ENCODE measurements at places on chromosomes 2 and 18.
A peak's percentile ranks its signal among the peaks of the same experiment; 100 is the strongest.

DNA sequence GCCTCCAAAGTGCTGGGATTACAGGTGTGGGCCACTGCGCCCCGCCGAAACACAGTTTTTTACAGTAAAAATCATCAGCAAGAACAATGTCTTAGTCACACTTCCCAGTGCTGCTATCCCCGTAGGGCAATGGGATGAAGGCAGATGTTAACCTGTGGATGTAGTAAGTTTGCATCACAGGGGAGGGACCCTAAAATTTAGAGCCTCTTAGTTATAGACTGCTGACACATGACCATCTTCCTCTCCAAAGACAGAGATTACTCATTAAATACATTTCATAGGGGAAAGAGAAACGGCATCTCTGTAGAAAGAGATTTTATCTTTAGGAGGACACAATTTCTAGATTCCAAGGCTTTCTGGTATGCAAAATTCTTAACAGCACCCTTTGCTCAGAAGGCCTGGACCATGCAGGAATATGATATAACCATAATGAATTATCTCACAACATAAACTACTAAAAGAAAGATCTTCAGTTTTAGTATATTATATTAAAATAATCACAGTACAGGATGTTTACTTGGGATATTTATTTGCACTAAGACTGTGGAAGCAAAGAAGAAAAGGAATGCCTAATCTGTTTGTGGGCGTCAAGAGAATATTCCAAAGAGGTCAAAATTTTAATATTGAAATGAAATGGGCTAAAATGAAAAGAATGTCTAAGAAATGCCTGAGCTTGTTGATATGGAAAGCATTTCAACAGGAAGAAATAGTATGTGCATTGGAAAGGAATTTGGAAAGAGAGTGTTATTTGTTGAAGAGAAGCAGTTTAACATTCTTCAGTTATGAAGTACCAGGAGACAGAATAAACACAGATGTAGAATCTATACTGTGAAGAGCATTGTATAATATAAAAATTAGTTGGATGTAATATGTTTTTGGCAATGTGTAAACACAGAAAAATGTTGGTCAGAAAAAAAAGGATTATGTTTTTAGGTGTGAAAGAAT is 1228.3 kb upstream of the CHAC2 start:
- no peak for DNase-seq

GRCh38 chr2:47568164-47568850 is 165.4 kb downstream of the MSH2 start:
- DNase-seq: no peak

- no peak for DNase-seq
Measured at GRCh38 chr2:38720613-38721241, 30.4 kb downstream of the SRSF7 start.

GRCh38 chr2:236642125-236642524 is 72.5 kb downstream of the ACKR3 start:
- no peak for DNase-seq

- no peak for DNase-seq
Measured at GRCh38 chr2:176639671-176640070, 370.4 kb downstream of the MTX2 start.

- DNase-seq: no peak
Measured at GRCh38 chr18:12819322-12819721, 64.7 kb downstream of the PTPN2 start.

- no peak for DNase-seq
Measured at GRCh38 chr2:52835909-52836308, 931.7 kb upstream of the CHAC2 start.

GRCh38 chr2:133561045-133561852 is 7.0 kb downstream of the NCKAP5 start:
- DNase-seq: no peak

GRCh38 chr2:73937899-73938298 is 11.2 kb downstream of the DGUOK start:
- no peak for DNase-seq

- DNase-seq: no peak
Measured at GRCh38 chr2:101793277-101793969, 95.9 kb downstream of the MAP4K4 start.

DNA sequence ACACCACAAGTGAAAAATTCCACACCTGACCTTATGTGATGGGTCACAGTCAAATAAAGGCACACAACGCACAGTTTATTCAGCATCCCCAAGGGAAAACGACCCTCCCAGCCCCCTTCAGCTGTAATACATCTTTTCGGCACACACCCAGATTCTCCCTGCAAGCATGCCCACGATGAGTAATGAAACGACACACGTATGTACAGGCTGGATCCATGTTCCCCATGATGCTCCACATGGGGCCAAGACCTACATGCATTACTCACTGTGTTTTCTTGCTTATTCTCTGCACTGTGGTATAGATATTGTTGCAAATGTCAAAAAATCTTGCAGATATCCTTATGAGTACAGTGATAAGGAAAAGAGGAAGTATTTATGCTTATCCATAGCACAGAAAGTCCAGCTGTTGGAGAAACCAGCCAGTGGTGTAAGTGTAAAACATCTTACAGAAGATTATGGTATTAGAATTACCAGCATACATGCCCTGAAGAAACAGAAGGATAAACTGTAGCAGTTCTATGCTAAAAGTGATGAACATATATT is 32.5 kb upstream of the SGPP2 start:
- DNase-seq: no peak

GRCh38 chr2:188114014-188114413 is 177.7 kb upstream of the GULP1 start:
- DNase-seq: no peak

DNA sequence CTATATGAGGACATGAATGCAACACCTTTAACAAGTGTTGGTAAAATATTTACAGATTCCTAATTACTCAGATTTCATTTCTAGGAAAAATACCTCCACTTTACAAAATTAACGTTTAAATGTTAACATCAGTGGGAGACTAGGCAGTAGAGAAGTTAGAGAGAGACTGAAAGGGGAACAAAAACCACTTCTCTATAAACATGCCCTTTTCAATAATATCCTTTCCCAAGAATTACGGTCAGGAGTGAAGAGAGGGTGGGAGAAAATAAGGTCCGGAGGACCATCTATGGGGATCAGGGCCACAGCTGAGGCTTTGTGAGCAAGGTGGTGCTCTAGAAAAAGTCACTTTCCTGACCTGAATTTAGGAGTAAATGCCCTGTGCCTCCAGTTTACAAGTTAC is 65.3 kb upstream of the WIPF1 start:
- no peak for DNase-seq

- no peak for DNase-seq
Measured at GRCh38 chr18:54102123-54102522, 122.3 kb downstream of the MBD2 start.

GRCh38 chr2:241188361-241189092 is at the start of gene ANO7:
Gene ANO7 (plus strand): TSS chr2:241188677. CDS start chr2:241190064, 1,387 bp downstream.
- no peak for DNase-seq

GRCh38 chr2:109614715-109615636 is 812 bp downstream of the SOWAHC start:
- DNase-seq: peak; percentile 6

GRCh38 chr2:133483181-133483580 is 85.1 kb downstream of the NCKAP5 start:
- no peak for DNase-seq

DNA sequence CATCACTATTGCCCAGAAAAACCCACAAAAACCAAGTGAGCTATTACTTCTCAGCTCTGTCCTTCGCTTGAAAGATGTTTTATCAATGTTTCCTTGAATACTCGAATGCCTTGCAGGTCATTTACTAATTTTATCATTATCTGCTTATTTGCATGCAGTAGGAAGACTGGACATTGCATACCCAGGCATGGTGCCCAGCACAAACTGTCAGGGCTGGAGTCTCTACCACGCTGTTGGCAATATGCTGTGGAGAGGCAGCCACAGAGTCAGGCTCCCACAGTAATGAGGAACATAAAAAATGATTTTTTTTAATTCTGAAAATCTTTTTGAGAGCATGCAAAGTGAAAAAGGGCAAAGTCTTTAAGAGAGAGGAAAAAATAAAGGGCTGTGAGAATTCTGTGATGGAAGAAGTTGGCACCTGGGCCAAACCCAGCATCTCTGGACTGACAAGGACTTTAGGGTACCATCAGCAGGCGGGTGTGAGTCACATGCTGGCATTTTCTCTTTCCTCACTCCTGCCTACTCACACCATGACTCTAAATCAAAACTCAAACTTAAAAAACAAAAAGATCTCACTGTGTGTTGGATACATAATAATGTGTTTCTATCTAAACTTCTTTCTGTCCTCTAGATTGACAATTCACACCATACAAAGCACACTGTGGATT is 709.8 kb upstream of the FANCL start:
- no peak for DNase-seq

GRCh38 chr2:106789185-106789584 is 96.8 kb downstream of the ST6GAL2 start:
- DNase-seq: no peak

- no peak for DNase-seq
Measured at GRCh38 chr2:188811522-188811921, 162.7 kb upstream of the COL3A1 start.

DNA sequence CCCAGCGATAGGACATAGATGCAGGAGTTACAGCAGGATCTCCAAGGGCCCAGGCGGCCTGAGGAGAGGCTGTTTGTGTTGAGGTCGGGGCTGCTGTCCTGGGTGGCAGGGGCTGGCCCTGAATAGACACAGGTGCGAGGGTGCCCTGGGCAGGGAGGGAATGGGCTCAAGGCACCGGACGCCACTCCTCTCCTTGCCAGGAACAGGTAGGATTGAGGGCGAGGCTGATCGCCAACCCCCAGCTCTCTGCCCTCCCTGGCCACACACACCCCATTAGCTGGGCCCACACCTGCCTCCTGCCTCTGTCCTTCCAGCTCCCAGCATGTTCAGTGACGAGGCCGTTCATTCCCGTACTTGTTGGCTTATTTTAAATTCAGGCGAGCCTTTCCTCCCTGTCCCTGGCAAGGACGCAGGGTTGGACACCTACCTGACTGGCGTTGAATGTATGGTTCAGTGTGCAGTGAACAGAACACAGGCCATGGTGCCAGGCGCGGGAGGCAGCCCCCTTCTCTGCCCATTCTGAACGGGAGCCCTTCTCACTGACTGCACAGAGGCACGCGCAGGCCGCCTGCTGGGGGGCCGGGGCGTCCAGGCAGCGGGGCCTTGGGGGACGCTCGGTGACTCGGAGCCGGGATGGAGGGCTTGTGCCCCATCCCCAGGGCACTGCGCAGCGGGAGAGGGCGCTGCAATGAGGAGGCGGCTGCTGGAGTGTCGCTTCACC is 41.3 kb upstream of the SNED1 start:
- DNase-seq: no peak

- no peak for DNase-seq
Measured at GRCh38 chr2:235129850-235130249, 178.0 kb downstream of the SH3BP4 start.

- DNase-seq: no peak
Measured at GRCh38 chr2:203718087-203718486, 11.6 kb downstream of the CD28 start.

DNA sequence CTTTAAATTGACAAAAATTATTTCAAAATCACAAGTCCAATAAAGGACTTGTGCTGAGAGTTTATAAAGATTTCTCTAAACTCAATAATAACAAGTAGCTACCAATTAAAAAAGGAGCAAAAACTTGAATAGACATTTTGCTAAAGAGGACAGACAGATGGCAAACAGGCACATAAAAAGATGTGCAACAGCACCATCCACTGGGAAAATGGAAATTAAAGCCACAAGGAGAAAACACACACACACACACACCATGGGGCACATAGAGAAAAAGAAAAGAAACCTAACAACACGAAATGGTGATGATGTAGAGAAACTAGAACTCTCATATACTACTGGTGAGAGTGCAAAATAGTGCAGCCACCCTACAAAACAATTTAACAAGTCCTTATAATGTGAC is 12.6 kb upstream of the SLC9A4 start:
- DNase-seq: no peak

DNA sequence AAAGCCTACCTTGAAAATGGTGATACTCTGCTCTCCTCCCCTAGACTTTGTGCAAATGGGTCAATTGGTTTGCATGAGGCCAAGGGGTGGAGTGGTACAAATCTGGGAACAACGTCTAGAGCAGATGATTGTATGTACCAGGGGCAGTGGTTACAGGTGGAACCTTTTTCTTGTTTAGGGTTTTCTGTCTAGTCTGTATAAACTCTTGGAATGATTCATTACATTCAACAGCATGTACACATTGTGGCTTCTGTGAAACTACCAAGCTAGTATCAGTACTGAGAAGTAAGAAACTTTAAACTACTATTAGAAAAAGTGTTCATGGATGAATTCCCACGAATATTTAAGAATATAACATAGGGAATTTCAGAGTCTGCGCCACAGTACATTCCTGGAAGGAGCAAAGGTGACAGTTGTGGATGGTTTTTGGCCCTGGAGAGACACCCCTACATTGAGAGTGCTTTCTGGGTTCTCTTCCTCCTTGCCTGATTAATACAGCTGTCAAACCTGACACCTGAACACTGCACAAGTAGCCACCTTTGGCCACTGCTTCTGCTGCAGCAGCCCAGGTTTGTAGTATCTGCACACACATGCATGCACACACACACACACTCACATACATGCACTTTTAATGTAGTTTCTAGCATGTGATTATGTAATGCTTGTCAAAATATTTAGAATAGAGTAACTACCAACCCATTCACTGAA is 30.0 kb downstream of the CFAP221 start:
- DNase-seq: no peak

DNA sequence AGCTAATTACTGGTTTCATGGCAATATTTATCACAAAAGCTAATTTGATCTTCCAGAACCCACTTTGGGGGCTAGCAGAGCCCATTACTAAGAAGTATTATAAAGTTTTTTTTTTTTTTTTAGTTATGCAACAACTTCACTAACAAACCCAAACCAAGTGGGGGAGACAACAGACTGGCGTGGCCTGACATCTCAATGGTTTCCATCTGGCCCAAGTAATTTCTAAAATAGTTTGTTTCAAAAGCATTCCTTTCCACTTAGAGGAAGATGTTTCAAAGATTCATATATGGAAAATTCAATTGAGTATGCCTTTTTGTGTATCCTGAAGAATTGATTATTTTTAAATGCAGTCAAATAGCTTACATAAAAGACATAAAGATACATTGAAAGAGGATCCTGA is 367.1 kb downstream of the HRH4 start:
- no peak for DNase-seq

DNA sequence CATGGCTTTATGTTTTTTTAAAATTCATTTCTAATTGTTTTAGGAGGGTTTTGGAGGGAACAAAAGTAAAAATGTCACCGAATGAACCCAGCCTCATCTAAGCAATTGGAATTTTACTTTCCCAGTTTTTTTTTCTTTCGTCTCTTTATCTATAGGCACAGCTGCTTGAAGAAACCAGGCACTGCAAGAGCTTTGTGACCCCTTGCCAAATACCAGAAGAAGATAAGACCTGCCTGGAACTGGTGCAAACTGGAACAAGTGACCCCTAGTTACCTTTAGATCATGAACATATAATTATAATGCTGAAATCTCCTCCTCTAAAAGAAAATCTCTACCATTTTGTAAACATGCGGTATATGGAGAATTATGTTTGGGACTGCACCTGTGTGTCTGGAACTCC is 100.9 kb downstream of the TSN start:
- no peak for DNase-seq

DNA sequence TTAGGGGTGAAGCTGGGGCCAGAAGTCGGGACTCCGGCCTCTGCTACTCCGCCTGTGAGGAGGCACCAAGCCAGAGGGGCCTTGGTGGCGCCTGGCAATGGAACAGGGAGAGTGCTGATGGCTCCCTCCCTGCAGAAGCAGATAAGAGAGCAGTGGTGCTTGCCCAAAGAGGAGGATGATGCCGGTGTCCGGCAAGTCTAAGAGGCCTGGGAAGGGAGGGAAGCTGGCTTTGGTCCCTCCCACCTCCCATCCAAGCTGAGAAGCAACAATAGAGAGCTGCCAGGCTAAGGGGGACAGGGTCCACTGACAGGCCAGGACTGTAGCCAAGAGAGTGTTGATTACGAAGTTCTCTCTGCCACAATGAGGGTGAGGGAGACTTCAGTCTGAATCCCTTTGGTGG is 479.5 kb downstream of the TNS1 start:
- no peak for DNase-seq
